ENCODE measurements at places on chromosomes 11 and 22. TPM values are rescaled to one million over a fixed set of nuclear protein-coding genes. Genes with fewer than 3 reads are reported as not detected.

DNA sequence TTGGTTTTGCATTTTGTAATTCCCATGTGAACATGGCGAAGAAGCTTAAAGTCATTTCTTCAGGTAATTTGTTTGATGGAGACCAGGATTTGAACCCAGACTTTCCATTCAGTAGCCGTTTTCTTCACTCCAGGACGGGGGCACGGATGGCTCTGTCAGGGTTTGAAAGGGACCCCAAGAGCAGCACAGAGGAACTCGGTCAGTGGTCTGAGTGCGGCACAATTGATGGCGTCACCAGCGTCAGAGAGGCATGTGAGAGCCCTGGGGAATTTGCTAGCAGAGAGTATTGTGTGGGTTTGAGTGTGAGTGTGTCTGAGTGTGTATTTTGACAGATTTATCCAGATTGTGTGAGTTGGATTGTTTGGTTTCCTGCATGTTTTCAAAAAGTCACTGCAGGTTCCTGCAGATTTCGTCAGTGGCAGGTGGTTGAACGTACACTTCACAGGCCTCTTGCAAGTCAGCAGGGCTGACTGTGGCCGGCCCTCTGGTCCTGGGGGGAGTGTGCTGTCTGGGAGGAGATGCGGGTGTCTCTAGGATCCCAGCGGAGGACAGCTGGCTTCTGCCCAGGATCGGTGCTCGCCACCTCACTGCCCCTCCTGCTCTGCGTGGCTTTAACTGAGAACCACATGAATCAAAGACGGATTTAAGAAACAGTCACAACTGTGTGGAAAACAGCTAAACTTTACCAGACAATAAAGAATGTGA is 199.3 kb downstream of the TBC1D22A start:
- DNase-seq: no peak
- no peak overlapping the region for H3K4me3 ChIP-seq
- H3K36me3 ChIP-seq: no peaks in the 10 kb centered on the region
- no peaks in the 10 kb centered on the region for H3K4me1 ChIP-seq
- no peaks in the 10 kb centered on the region for H3K27me3 ChIP-seq

- no peaks in the 10 kb centered on the region for H3K4me1 ChIP-seq
- H3K27me3 ChIP-seq: no peaks in the 10 kb centered on the region
Observed at GRCh38 chr22:16783930-16784354, 41.3 kb downstream of the XKR3 start.

DNA sequence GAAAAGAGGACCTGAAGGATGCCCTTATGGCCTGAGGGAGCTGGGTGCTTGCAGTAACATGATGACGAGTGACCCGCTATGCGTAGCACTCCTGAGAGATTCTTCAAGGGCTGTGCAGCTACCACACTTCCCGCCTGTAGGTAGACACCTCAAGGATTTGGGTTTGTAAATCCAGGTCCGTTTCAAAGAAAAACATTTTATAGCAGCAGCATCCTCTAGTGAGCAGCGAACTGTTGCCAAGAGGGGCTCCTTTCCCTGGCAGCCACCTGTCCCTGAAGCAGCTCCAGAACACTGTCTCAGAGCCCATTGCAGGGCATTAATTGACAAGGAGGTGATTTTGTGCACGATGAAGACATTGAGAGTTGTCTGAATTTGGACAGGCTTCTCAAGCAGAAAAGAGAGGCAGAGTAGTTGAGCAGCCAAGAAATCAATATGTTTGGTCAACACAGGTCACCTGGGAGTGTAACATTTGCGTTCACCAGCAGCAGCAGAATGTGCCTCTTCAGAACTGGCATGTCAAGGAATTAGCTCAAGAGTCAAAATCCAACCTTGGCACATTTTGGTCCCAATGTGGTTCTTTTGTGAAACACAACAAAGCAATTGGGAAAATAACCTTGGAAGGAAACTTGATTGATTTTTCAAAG is 209.8 kb upstream of the MTNR1B start:
- no peak for DNase-seq
- H3K36me3 ChIP-seq: no peaks in the 10 kb centered on the region
- H3K4me1 ChIP-seq: no peaks in the 10 kb centered on the region
- H3K27ac ChIP-seq: no peak overlapping the region

DNA sequence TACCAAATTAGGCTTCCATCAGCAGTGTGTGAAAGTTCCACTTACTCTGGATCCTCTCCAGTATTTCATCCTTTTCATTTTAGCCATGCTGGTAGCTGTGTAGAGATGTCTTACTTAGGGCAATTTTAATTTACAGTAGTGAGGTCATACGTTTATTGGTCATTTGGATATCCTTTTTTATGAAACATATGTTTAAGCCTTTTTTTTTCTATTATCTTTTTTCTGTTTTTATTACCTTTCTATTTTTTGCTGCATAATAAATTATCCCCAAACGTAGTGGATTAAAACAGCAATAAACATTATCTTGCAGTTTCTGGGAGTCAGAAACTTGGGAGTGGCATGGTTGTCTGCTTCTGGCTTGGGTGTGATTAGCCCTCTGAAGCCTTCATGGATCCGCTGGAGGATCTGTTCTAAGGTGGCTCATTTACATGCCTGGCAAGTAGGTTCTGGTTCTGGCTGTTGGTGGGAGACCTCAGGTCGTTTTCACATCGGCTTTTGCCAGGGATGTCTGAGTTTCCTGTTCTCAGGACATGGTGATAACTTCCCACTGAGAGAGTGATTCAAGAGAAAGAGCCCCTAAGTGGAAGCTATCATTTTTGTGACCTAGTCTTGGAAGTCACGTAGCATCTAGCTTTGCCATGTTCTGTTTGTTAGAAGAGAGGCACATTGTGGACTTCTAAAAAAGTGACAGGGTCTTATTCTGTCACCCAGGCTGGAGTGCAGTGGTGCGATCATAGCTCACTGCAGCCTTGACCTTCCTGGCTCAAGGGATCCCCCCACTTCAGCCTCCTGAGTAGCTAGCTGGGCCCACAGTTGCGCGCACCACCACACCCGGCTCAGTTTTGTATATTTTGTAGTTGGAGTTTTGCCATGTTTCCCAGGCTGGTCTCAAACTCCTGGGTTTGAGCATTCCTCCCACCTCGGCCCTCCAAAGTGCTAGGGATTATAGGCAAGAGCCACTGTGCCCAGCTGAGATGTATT is 38.6 kb downstream of the PPP6R3 start:
- no peaks in the 10 kb centered on the region for H3K27me3 ChIP-seq
- no peaks in the 10 kb centered on the region for H3K4me1 ChIP-seq
- no peak overlapping the region for H3K27ac ChIP-seq
- no peak for DNase-seq
- H3K4me3 ChIP-seq: no peak overlapping the region
- peaks cover 8% of the 10 kb centered on the region for H3K36me3 ChIP-seq

DNA sequence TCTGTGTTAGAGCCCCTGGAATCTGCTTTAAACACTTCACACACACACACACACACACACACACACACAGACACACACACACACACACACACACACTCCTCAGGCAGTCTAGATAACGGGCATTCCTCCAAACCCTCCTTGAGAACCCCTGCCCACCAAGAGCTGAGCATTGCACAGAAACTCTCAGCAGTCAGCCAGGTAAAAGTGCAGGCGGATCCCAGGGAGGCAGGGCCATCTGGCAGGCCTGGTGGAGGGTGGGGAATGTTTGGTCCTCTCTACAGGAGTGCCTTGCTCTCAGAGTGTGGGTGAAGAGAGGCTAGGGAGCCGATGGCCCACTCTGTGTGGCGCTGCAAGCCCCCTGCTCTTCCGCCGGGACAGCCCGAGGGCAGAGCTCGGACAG is 190.2 kb downstream of the BUD13 start:
- DNase-seq: no peak
- peaks cover 5% of the 10 kb centered on the region for H3K27me3 ChIP-seq
- no peak overlapping the region for H3K27ac ChIP-seq
- no peak overlapping the region for H3K4me3 ChIP-seq
- H3K36me3 ChIP-seq: no peaks in the 10 kb centered on the region

DNA sequence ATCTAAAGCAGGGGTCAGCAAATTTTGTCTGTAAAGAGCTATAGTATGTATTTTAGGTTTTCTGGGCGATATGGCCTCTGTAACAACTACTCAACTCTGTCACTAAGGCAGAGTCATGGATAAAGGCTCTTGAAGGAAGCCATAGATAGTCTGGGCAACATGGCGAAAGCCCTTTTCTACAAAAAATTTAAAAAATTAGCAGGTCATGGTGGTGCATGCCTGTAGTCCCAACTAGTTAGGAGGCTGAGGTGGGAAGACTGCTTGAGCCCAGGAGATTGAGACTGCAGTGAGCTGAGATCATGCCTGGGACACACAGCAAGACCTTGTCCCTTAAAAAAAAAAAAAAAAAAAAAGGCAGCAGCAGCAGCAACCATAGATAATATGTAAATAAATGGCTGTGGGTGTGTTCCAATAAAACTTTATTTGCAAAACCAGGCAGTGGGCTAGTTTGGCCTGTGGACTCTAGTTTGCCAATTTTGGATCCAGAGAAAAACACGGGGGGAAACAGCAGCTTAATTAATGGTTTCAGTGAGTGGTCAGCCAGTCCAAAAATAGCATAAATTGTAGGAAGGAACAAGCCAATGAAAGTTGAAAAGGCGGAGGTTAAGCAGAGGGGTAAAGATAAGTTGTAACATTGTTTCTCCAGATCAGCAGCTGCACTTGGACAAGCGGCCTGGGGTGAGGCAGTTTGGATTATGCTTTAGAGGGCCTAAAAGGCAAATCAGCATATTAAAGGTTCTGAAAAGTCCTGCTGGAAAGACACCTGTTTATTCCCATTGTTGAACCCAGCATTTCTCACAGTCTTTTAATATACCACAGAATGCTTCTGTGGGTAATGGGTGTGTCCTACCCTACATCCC is 62.6 kb downstream of the KIAA1671 start:
- no peak overlapping the region for H3K27ac ChIP-seq
- no peaks in the 10 kb centered on the region for H3K4me1 ChIP-seq
- no peak overlapping the region for H3K4me3 ChIP-seq
- no peaks in the 10 kb centered on the region for H3K36me3 ChIP-seq
- no peaks in the 10 kb centered on the region for H3K27me3 ChIP-seq

GRCh38 chr11:103069367-103069766 is 22.6 kb downstream of the DCUN1D5 start:
- no peak for DNase-seq
- H3K27ac ChIP-seq: no peak overlapping the region
- no peaks in the 10 kb centered on the region for H3K36me3 ChIP-seq
- H3K4me1 ChIP-seq: no peaks in the 10 kb centered on the region
- H3K4me3 ChIP-seq: no peak overlapping the region

The DDTL gene
- 1.1 TPM for total RNA-seq

The SEPTIN3 gene
- total RNA-seq: not detected
